SK-N-DZ (cell line): ENCODE measurements at places on chromosomes 13 and 19.

DNA sequence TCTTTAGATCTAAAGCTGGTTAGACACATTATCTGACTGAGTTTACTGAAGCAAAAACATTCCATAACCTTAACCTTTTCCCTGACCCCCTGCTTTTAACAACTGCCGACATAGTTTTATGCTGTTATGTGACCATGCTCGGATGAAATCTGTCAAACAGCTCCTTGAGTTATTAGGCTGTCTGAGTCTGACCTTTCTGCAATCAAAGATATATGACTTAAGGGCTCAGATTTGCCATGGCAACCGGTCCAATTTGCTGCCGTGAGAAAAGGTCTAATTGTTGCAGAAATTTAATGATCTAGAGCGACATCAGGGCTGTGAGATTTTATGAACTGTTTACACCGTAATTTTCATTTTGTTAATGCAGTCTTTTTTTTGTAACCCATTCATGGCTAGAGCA lies 61.8 kb downstream of the URI1 start:
- no peak for DNase-seq

GRCh38 chr19:37594982-37595382 lies 306 bp downstream of the ZNF540 start:
- DNase-seq, result no peak

DNA sequence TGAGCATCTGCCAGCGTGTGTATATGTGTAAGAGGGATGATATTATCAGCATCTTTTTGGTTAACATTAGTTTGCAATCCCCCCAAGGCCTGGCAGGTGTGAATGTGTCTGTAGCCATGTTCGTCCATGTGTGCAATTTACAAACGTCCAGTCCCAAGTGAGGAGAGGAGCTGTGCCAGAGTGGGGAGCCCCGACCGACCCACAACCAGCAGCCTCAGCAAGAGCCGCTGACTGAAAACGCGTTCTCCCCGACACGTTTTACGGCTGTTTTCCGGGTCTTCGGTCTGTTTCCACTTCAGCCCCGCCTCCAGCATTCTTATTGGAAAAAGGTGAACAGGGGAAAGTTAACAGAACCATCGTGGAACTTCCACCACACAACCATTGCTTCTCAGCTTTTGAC lies 119.1 kb upstream of the SOX1 start:
- DNase-seq, result no peak

DNA sequence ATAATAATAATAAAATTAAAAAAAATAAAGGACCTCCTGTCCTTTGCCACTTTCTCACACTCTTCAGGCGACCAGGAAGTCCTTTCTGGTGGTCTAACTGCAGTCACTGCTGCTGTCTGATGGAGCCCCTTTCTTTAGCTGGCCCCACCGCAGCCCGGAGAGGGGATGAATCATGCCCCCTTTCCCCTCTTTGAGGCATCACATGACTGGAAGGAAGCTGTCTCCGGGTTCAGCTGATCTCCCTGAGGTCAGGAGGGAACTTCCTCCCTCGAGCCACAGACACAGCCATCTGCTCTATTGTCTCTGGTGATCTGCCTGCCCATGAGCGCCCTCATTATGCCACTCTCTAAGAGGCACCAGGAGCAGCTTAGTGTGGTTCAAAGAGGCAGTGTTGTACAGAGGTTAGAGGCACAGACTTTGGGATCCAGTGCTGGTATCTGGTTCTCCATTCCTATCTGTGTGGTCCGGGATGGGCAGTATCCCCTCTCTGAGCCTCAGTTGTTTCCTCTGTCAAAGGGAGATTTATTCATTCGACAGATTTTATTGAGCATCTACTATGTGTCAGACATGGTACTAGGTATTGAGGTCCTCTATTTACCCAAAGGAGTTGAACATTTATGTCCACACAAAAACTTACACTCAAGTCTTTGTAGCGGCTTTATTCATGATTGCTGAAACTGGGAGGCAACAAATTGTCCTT lies 30.0 kb downstream of the VAV1 start:
- no peak for DNase-seq

DNA sequence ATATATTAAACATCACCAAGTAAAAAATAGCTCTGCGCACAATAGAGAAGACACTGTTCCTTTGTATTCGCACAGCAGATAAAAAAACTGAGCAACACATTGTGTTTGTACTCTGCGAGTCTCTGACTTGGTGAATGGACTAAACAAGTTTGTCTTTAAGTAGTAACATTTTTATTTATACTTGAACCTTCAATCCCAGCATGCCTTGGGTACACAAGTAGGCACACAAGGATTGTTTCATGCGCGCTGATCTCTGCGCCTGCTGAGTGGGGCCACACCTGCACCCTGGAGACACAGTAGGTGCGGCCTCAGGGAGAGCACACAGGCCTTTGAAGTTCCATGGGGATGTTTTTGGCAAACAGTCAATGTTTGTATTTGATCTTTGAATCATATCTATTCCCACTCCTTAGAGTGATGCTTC lies 318.9 kb downstream of the MYO16 start:
- no peak for DNase-seq

DNA sequence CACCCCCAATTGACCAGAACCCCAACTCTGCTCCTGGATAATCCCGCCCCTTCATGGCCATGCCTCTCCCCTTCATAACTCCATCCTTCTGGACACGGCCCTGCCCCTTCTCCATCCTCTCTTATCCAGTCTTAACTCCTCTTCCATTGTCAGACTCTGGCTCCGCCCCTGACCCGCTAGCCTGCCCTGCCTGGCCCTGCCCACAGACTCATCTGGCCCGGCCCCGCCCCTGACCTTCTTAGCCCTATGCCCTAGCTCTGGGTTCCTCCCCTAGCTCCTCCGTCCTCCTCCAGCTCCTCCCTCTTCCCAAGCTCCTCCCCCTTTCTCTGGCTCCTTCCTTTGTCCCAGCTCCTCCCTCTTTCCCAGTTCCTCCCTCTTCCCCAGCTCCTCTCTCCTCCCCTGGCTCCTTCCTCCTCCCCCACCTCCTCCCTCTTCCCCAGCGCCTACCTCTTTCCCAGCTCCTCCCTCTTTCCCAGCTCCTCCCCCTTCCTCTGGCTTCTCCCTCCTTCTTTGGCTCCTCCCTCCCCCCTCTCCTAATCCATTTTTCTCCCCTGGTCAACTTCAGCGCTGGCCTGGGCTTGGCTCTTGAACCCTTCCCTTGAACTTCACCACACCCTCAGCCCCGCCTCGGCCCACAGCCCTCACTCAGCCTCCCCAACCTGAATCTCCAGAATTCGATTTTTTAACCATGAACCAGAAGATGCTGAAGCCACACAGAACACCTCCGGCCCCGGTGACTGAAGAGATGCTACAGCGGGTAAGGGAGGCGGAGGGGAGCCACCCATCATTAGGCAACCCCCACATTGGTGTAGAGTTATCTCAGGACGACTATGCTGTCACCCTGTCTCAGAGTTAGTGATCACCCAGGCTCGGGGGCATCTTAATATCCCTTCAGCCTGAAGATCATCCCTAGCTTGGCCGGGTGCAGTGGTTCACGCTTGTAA lies 9.2 kb upstream of the ZNF358 start:
- DNase-seq, result peak; percentile 85

DNA sequence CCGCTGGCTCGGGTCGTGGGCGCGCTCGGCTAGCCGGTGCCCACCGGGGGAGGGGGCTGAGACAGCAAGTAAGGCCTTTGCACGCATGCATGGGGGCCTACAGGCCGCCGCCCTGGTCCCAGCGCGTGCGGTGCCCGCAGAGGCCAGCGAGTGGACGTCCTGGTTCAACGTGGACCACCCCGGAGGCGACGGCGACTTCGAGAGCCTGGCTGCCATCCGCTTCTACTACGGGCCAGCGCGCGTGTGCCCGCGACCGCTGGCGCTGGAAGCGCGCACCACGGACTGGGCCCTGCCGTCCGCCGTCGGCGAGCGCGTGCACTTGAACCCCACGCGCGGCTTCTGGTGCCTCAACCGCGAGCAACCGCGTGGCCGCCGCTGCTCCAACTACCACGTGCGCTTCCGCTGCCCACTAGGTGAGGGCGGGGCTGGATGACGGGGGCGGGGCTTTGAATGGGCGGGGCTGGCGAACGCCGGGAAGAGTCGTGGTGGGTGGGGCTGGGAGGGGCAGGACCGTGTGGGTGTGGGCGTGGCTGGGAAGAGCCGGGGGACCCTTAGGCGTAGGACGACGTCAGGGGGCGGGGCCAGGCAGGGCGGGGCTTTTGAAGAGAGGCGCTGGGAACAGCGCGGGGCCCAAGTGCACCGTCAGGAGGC lies 2.1 kb downstream of the CILP2 start:
- peak; percentile 40 for DNase-seq

DNA sequence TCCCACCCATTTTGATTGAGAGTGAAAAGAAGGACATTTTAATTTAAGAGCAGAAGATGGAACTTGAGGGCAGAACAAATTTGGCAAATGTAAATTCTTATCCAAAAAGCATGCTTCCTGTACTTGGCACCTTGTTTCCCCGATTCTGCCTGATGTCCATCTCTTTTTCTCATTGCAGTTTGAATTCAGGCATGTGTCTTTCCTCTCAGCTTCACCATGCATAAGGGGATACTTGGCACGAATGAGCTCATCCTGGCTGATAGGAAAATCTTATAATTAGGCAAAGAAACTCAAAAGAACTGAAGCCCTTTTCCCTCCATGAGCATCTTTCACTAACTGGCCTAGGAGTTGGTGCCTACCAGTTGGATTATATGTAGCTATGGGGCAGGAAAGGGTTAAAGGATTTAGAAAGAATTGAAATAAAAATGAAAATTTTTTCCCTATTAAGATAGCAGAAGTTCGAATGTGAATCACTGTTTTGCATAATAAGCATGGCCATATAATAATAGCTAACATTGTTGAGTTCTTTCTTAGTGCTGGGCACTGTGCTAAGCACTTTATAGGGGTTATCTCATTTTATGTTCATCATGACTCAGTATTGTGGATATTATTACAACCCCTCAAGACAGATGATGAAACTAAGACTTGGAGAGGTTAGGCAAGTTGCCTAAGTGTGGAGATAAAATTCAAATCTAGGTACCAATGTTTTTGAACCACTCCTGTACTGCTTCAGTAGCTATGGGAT lies 386.6 kb downstream of the KCNRG start:
- DNase-seq, result no peak

DNA sequence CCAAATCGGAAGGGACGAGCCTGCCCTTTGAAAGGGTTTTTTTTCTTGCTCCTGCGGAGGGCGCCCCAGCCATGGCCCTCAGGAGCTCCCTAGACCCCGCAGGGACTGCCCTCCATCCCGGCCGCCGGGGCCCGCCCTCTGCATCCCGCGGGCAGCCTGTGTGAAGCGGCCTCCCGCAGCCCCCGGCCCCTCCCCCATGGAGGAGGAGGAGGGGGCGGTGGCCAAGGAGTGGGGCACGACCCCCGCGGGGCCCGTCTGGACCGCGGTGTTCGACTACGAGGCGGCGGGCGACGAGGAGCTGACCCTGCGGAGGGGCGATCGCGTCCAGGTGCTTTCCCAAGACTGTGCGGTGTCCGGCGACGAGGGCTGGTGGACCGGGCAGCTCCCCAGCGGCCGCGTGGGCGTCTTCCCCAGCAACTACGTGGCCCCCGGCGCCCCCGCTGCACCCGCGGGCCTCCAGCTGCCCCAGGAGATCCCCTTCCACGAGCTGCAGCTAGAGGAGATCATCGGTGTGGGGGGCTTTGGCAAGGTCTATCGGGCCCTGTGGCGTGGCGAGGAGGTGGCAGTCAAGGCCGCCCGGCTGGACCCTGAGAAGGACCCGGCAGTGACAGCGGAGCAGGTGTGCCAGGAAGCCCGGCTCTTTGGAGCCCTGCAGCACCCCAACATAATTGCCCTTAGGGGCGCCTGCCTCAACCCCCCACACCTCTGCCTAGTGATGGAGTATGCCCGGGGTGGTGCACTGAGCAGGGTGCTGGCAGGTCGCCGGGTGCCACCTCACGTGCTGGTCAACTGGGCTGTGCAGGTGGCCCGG lies 815 bp downstream of the MAP3K10 start:
- peak; percentile 40 for DNase-seq

DNA sequence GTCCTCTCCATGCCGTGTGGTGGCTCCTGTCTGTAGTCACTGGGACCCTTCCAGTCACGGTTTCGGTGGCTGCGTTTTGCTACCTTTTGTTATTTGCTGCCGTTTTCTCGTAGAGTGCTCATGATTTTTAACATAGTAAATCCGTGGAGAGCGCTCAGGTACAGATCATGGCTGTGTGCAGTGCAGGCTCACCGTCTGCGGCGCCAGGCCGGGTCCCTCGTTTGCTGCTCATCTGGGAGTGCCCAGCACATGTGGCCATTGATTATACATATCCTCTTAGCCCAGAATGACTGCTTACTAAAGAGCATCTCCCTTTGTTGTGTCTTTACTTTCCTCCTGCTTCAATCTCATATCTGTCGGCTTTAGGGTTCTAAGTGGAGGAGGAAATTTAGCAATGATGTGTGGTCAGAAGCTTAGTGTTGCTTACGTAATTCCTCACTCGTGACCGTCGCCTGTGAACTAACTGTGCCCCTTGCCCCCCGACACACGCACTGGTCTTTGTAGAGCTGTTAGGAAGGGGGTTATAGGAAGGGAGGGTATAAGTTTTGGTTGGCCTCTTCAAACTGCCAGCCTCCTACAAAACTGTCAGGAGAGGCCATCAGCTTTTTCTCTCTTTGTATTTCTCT lies 31.8 kb downstream of the TFDP1 start:
- no peak for DNase-seq

GRCh38 chr19:14494910-14495671 lies 836 bp downstream of the GIPC1 start:
- no peak for DNase-seq

- peak; percentile 53 for DNase-seq
These were observed 545 bp downstream of the RAD23A start for GRCh38 chr19:12946092-12946721.

DNA sequence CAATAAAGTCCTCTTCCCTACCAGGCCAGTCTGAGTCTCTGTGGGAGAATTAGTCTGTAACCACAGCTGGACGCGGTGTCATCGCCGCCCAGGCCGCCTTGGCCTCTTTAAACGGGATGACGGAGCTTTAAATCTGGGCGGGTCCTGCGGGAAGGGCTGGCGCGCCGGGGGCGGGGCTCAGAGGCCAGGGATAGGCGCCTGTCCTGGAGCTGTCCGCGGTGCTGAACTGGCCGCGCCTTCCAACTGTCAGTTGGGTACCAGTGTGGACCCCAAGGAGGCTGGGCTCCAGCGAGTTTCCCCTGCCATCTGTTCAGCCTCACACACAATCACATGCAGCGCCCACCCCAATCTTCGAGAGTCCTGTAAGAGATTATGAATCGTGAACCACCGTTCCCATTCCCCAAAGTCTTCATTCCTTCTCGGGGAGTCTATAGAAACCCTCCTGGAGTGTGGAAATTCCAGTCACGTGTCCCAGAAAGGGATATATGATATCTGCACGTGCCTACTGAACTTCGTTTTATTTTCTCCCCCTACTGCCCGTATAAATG lies 11.5 kb downstream of the APLP1 start:
- DNase-seq, result peak; percentile 67
